ENCODE measurements at places on chromosomes 2 and 18.
A peak's percentile ranks its signal among the peaks of the same experiment; 100 is the strongest.

- DNase-seq, result no peak
Measured at GRCh38 chr18:42178376-42179080, 223.5 kb downstream of the PIK3C3 start.

- no peak for DNase-seq
Measured at GRCh38 chr18:45663403-45664045, 48.2 kb downstream of the SLC14A2 start.

GRCh38 chr18:58515175-58515775 is 113.6 kb downstream of the ALPK2 start:
- DNase-seq, result no peak

DNA sequence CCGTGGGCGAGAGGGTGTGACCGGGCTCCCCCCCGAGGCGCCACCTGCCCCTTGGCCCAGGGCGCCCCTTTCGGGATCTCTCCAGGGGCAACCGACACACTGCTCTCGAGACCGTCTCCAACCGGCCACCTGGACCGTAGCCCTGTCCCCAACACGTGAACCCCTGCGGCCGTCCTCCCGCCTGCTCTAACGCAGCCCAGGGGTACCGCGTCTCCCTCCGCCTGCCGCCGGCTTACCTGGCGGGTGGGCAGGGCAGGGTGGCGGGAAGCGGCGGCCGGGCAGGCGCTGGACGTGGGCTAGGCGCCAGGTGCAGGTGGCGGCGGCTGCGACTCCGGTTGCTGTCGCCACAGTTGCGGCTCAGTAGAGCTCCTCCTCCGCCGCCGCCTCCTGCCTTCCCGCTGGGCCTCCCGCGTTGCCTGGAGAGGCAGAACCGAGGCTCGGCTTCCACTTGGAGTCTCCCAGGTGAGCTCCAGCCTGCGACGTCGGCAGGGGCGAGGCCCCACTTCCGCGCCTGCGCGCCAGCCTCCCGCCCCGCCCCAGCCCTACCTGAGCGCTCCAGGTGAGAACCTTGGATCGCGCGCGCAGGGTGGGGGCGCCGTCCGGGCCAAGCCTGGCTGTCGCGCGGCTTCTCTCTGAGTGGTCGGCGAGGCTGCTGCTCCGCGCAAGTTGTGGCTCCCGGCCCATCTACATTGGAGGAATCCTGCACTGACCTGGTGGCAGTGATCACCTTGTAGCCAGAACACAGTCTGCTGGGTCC is at the start of gene GALNT3:
Gene GALNT3, minus strand, starts transcription at position 469 of the 757 bp plus-strand sequence. CDS start 23,547 bp downstream, outside the sequence.
- DNase-seq, result peak; percentile 22

DNA sequence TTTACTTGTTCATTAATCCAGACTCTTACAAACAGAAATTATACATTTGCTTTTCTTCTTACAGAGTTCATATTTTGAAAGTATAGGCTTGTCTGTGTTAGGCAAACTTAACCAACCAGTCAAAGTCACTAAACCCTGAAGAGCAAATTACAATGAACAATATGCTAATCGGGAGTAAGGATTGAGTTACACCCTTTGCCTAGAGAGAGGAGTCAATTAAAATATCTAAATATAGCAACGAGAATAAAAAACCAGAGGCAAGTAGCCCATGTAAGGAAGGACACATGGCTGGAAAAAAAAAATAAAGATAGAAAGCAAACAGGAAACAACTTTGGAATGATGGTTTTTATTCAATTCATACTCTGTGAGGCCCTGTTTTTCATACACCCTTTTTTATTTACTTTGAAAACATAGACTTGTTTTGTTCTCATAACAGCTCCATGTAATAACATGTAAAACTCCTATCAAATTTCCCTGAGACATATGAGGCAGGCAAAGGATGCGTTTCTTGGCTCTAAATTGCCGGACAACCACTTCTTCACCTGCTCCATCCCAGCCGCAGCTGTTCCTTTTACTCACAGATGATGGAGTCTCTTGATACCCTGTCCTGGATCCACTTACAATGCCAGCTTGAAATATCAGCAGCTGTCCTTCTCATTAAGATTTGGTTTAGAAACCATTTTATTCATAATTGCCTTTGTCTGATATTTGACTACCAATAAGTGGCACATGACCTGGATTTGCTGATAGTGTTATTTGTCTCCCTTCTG is 767.7 kb upstream of the GCFC2 start:
- DNase-seq, result peak; percentile 60

DNA sequence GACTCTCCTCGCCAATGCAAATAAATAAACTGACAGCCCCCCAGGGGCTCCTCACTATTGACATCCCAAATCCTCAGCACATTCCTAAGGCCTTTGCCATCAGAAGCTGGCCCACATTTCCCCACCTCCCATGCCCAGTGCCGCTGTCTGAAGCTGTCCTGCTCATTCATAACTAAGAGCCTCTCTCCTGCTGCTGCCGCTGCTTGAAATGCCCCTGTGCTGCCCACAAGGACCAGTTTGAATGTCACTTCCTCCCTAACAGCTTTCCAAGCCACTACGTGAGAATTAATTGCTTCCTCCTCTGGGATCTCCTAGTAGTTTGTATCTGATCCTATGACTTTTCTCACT is 151.6 kb upstream of the CAPN13 start:
- no peak for DNase-seq

- DNase-seq, result no peak
Measured at GRCh38 chr2:239151201-239152131, 249.4 kb downstream of the HDAC4 start.
